ENCODE measurements at places on chromosomes 16 and 17. TPM values are rescaled to one million over a fixed set of nuclear protein-coding genes. Genes with fewer than 3 reads are reported as not detected.

The VAT1L gene
- 14.8 TPM for polyA plus RNA-seq

The DPEP3 gene
- polyA plus RNA-seq = 0.09 TPM

GRCh38 chr17:63350364-63350763 is 95.7 kb downstream of the CYB561 start:
- no peak for DNase-seq

- DNase-seq = no peak
Observed at GRCh38 chr17:2107050-2107449, 52.1 kb downstream of the HIC1 start.

- peak; percentile 75 for DNase-seq
Observed at GRCh38 chr17:60641810-60642220, 35.8 kb upstream of the BCAS3 start.

- DNase-seq = no peak
Observed at GRCh38 chr17:75406222-75406615, 741 bp upstream of the GRB2 start.

DNA sequence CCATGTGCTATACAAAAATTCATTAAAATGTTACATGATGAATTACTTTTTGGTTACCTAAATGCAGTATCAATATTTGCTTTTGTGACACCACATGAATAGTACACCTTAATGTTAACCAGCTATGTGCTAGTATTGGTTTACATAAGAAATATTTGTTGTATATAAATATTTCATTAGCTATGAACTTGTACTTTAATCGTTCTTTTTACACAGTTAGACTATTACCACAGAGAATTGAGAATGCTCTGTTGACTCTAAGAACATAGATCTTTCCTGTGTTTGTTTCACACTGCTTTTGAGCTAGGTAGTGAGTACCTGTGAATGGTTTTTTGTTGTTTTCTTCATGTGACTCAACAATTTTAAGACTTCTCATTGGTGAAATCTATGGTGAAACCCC is 93.4 kb downstream of the KANSL1 start:
- no peak for DNase-seq
